OCI-LY7 (cell line): ENCODE measurements at places on chromosomes 2 and 18.
A peak's percentile ranks its signal among the peaks of the same experiment; 100 is the strongest.

- DNase-seq, result peak; percentile 15
Measured at GRCh38 chr2:38601463-38602135, 1.1 kb downstream of the HNRNPLL start.

- no peak for DNase-seq
Measured at GRCh38 chr2:65231892-65232477, 4.4 kb downstream of the ACTR2 start.

GRCh38 chr2:128446874-128447537 lies 128.3 kb upstream of the HS6ST1 start:
- DNase-seq, result no peak

DNA sequence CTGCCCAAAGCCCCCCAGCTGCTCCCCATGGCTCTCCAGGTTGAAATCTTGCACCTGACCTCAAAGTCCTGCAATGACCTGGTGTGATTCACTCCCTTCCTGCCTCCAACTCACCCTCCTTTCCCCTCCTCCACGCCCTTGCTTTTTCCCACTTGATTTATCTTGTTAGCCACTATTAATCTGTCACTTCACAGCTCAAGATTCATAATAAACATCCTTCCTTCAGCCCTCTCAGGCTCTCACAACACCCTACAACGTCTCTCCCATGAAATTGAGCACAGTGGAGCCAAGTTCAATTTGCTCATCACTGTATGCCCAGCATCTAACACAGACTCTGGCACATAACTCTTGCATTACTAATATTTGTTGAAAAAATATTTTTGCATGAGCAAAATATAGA lies 85.6 kb upstream of the SLC35G4 start:
- DNase-seq, result no peak

GRCh38 chr2:9178110-9178903 lies 28.3 kb upstream of the ASAP2 start:
- DNase-seq, result peak; percentile 56

DNA sequence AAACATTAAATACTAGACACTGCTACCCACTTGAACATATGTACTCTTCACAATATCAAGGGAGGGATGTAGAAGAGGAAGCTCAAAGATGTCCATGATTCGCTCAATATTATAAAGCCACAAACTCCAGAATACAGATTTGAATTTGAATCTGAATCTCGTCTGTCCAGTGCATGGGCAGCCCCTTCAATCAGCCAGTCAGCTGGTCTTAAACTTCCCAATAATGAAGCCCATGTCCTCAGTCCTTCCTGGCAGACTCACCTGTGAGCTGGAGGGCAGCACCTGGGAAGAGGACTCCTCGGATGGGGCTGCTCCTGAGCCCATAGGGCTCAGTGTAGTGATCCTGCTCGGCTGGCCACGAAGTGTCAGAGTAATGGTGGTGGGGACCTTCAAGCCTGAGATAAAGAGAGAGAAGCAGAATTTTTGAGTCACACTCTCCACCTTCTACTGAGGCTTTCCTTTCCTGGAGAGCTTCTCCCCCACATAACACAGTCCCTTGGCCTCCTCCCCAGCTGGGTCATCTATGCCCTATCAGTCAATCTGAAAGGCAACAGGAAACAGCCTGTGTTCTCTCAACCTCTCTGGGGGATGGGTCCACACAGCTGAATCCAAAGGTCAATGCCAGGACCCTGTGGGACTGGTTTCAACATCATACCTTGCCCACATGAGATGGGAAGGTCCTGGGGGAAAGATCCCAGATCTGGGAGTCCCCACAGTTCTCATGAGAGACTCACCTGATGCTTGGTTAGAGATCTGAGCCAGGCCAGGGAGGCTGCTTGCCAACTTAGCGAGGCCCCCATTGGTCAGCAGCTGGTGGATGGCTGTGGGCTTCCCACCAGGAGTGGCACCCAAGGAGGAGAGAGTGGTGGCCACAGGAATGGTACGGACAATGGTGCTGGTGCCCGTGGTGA lies 36.5 kb downstream of the KANSL3 start:
- DNase-seq, result no peak

DNA sequence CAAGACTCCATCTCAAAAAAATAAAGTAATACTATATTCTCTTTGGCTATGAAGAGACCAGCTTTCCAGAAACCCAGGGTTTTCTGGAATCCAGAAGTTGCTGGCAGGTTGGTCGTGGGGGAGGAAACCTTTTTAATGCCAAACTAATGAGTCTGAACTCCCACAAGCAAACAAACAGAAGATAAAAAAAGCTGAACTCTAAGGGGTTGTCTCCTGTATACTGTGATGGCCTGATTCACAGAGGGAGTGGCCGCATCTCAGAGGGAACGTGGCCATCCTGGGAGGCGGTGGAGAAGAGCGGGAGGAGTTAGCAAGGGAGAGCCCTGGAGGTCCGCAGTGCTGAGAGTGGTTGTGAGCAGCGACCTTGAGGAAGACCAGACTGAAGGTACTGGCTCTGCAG lies 36.1 kb downstream of the LIMS1 start:
- no peak for DNase-seq

GRCh38 chr2:215949991-215950404 lies 63.4 kb downstream of the MREG start:
- peak; percentile 57 for DNase-seq

DNA sequence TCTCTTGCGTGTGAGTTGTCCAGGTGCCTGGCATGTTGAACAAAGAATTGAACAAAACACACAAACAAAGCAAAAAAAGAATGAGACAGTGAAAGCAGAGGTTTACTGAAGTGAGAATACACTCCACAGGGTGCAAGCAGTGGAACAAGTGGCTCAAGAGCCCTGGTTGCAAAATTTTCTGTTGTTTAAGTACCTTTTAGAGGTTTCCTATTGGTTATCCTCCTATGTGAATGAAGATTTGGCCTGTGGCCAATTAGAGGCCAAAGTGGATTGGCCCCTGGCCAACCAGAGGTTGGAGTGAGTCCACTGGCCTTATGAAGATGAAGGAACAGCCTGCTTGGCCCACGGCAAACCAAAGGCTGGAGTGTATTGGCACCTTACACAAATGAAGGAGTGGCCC lies 1188.5 kb upstream of the NRXN1 start:
- DNase-seq, result no peak

DNA sequence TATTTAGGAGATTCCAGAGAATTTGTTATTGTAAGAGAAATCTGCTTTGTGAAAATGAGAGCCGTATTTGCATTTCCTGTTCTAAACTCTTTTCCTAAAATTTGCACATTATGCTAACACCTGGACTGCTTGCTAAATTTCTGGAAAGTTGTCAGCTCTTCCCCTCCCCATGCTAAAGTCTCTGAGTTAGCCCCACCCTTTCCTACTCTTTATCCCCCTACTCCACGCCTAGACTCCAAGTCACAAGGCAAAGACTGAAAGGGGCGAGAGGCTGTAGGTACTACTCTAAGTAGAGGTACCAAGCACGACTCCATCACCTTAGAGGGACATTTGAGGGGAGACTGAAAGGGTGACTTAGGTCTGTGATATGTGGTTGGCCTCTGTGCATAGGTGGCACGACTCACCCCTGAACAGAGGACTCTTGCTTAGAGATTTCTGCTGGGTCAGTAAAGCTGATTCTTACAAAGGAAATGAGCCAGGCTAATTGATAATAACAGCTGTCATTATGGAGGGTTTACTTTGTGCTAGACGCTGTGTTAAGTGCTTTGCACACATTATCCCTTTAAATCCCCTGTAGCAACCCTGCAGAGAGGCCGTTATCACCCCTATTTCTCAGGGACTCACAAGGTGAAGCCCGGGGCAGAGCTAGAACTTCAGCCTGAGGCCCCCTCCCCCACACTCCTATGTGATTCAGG lies 373.5 kb downstream of the EN1 start:
- DNase-seq, result no peak

- DNase-seq, result no peak
Measured at GRCh38 chr2:135664623-135665068, 77.0 kb upstream of the UBXN4 start.

DNA sequence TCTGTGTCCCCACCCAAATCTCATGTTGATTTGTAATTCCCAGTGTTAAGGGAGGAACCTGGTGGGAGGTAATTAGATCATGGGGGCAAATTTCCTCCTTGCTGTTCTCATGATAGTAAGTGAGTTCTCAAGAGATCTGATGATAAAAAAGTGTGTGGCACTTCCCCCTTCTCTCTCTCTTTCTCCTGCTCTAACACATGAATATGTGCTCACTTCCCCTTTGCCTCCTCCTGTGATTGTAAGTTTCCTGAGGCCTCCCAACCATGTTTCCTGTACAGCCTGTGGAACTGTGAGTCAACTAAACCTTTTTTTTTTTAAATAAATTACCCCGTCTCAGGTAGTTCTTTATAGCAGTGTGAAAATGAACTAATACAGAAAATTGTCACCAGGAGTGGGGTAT lies 380.0 kb downstream of the MEIS1 start:
- no peak for DNase-seq
